ENCODE measurements at places on chromosomes 6 and 20.

GRCh38 chr6:107550241-107550840 is 60.4 kb downstream of the SOBP start:
- DNase-seq = no peak

- no peak for DNase-seq
These were observed 36.1 kb downstream of the NKX2-4 start for GRCh38 chr20:21361266-21361665.

GRCh38 chr20:52001999-52002666 is 189.4 kb downstream of the ZFP64 start:
- no peak for DNase-seq

GRCh38 chr6:118317581-118318563 is 230.2 kb upstream of the PLN start:
- no peak for DNase-seq

DNA sequence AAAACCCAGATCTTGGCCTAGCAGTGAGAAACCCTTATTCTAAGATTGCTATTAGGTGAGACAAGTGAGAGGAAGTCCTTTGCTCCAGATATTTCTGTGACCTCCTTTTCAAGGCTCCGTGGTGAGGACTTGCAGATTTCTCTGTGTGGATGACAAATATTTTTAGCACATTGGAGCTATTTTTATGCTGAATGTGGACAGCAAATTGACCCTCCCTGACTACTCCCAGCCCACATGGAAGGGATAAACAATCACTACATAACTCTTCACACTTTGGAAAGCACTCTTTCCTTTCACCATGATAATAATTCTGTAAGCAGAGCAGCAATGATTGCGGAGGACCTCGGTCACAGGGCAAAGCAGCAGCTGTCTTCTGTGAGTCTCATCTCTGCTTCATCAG is 88.0 kb upstream of the ADGRF1 start:
- no peak for DNase-seq

Data from activated CD8-positive, alpha-beta memory T cell treated with anti-CD3 and anti-CD28 coated beads, Interleukin-2, amount 50 U/mL, for 48 hours (primary cell).